ENCODE measurements at places on chromosomes 4 and X.

DNA sequence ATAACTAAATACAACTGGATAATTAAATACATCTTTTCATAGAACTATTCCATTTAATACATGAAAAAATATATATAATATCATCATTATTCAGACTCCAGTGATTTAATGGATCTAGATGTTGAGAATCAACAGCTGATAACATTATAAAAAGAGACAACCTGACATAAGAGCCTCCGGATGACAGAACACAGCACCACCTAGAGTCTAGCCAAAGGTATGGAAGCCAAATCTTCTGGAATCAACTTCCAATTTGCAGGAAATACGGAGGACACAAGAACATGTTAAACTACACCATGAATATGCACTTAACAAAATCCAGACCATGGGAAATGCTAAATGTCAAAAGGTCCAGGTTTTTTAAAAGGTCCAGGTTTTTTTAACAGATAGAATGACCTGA, 55.0 kb downstream of the LRBA start:
- DNase-seq, result no peak

DNA sequence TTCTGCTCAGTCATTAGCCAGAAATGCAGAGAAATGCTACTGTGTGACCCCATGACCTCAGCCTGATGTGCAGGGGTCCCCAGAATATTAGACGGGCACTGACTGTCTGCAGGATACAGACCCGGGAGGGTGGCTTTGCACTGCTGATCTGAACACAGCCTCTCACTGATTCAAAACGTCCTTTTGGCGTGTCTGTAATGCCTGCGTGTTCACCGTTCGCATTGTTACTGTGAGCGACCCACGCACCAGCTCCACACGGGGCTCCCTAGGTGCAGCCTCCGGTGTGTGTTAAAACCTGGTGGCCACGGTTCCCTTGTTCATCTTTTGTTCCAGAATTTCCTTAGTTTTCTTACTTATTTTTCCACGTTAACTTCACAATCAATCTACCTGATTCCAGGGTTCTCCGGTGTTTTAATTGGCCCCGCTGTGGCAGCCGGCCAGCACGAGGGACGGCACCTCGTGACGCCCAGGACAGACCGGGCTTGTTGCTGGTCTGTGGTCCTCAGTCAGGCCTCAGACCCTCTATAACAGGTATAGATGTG, 32.0 kb upstream of the SPON2 start:
- no peak for DNase-seq

DNA sequence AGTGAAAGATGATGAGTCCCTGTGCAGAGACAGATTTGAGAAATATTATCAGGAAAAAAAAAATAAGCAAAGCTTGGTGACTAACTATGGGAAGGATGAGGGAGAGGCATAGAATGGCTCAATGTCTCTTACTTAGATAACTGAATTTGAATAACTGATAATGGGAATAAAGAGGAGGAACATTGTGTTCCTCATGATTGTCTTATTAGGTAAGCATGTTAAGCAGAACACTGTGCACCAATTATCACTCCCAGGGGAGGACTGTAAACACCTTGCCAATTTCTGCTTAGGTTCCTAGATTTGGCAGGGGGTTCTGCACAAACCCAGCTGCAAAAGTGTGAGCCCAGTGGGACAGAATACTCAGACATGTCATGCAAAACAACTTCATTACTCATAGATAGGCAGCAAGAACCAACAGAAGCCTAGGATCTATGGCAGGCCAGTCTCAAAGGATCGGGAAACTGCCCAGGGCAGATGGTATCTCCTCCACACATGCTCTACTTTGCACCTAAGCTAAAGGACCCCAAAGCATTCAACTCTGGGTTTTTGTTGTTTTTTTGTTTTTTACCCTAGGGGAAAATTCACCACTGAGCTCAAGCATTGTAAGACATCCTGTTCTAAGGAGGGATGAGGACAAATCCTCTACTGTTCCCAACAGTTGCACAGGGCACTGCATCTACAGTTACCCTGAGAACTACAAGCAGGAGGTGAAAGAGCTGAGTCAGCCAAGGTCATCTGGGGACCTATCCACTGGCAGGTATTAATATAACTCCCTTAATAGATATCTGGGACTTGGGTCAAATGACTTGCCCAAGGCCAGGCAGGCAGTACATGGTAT, 907.0 kb downstream of the RAPGEF2 start:
- DNase-seq, result no peak

DNA sequence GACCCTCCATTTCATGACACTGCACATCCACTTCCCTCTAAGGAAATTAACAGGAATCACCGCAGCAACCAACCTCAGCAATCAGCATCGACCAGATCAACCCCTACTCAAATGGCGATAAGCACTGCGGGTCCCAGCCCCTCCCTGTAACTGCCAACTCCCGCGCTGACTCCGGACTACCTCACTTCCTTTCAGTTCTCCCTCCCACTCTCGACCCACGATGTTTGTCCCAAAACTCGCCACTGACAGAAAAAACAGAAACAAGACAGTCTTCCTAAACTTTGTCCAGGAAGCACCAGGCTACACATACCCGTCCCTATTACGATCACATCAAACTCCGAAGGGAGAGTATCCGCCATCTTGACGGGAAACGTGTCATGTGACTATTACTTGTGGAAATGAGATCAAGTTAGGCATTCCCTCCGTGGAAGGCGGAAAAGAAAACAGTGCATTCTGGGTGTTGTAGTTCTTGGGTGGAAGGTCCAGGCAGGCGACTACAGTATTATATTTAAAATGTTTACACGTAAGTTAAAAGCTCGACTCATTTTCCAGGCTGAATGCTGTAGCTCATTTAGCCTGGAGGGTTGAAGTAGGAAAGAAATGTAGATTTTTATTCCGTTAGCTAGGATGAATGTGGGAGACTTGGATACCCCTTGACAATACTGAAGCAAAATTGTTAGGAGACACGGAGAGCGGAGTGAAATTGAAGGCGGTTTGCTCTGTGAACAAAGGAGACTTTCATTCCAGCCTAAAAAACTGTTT, at the start of gene CHM:
Gene CHM (minus strand): TSS at position 385 of the 762 bp plus-strand sequence. CDS start 26 bp downstream, at position 359.
- peak; percentile 82 for DNase-seq

GRCh38 chr4:145843639-145844038, 95.0 kb downstream of the ZNF827 start:
- no peak for DNase-seq

- DNase-seq, result no peak
These were observed 74.1 kb downstream of the EFNB1 start for GRCh38 chrX:68902706-68903504.

- no peak for DNase-seq
These were observed 6.5 kb upstream of the RNF4 start for GRCh38 chr4:2462218-2462991.

- no peak for DNase-seq
These were observed 52.9 kb upstream of the TRPC5OS start for GRCh38 chrX:111823128-111823527.

- no peak for DNase-seq
These were observed 38.4 kb upstream of the PDLIM3 start for GRCh38 chr4:185573651-185574199.

GRCh38 chr4:44493924-44494323, 45.3 kb upstream of the KCTD8 start:
- no peak for DNase-seq

- peak; percentile 70 for DNase-seq
These were observed at the start of gene WDFY3 for GRCh38 chr4:84966382-84967242. WDFY3 (minus strand) TSS chr4:84966690; CDS start chr4:84860591, 106,099 bp downstream.

GRCh38 chrX:118853596-118853995, 30.0 kb downstream of the ZCCHC12 start:
- no peak for DNase-seq

DNA sequence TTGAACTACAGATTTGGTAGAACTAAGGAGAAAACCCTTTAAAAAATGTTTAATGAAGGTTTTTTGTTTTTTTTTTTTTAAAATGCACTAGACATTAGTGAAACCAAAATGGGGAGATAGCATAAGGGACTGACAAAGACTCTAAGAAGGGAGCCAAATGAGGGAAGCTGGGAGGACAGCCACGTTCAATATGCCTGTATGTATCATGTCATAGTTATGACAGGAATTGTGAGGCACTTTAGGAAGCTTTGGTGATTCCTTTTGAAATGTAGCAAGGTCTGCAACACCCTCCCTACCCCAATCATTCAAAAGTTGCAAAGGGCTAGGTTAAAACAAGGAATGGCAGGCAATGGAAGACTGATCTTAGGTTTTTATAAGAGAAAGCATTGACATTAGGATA, 526.0 kb downstream of the TLL1 start:
- no peak for DNase-seq

- DNase-seq, result peak; percentile 0
These were observed 78.6 kb upstream of the MXRA5 start for GRCh38 chrX:3425031-3425430.

GRCh38 chr4:37780444-37781130, 45.9 kb upstream of the PGM2 start:
- no peak for DNase-seq

GRCh38 chr4:82667761-82668480, 106.1 kb upstream of the TMEM150C start:
- no peak for DNase-seq

GRCh38 chrX:16756724-16757123, 29.5 kb upstream of the TXLNG start:
- DNase-seq, result no peak

DNA sequence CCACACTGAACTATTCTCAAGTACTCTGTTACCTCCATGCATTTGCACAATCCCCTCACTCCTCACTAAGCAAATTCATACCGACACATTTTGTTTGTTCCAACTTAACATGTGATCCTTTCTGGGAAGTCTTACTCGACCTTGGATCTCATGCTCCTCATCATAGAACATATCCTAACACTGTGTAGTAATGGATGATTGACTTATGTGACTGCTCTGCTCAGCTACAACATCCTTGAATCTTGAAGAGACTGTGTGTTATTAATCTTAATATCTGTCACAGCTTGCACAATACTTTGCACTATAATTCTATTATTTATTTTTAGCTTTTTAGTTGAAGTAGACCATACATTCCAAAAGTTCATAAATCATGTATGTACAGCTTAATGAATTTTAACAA, 23.9 kb upstream of the TRPC3 start:
- DNase-seq, result no peak

- no peak for DNase-seq
These were observed 114.5 kb upstream of the SLIT2 start for GRCh38 chr4:20137176-20137575.

- DNase-seq, result no peak
These were observed 54.0 kb downstream of the METTL14 start for GRCh38 chr4:118739022-118739713.

- no peak for DNase-seq
These were observed 184.2 kb upstream of the CTSO start for GRCh38 chr4:156137679-156138473.

DNA sequence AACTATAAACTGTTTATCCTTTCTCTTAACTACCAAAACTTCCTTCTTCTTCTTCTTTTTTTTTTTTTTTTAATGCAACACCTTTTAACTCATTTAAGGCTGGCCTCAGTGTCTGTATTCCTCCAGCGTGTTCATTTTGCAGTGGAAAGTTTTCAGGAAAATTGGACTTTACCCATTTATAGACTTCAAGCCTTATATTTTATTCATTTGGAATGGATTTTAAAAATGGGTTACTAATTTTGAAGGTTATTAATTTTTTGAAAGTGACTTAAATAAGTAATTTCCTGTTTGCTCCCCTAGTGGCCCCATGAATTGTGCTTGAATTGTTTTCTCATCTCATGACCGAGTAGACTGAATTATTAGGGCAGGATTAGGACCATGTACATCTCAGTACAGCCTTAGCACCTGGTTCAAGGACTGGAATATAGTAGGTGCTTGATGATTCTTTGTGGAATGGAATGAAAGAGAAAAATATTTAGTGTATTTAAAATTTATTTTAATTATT, 282.7 kb downstream of the ANKRD50 start:
- DNase-seq, result no peak

DNA sequence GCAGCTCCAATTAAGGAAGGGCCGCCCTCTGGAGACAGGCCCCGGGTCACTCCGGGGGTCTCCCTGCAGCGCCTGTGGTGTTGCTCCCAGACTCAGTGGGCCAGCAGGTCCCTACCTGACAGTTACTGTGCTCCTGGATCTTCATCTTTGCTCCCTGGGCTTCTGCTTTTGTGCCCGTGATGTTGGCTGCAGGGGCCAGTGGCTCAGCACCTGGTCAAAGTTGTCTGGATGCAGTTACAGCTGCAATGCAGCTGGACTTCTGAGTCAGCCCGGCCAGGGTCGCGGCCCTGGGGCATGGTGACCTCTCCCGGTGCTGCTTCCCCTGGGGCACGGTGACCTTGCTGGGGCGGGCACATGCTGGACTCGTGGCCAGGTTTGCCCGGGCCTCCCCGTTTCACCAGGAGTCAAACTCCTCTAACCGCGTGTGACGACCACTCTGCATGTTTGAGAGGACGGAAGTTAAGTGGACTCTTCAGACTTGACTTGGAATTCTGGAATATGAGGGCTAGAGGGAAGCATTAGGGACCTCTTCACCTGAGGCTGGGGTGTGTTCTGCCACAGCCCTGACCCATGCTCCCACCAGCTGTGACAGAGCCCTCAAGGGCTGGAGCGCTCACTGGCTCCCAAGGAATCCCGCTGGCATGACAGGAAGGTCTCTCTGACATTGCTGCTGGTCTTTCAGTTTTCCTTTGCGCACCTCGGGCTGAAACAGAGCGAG, 3.7 kb downstream of the CTAG2 start:
- no peak for DNase-seq

DNA sequence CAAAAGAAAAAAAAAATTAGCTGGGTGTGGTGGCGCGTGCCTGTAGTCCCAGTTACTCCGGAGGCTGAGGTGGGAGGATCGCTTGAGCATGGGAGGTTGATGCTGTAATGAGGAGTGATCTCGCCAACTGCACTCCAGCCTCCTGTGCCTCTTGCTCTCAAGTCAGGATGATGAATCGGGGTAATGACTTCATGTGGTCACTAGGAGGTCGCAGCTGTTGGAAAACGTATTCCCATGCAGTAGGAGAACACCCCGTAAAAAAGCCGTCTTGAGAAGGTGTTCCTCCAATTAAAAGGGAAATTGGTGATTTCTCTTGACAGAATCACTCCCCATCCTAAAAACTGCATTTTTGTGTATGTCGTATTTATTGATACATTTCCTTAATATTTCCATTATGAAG, 2.2 kb downstream of the CCNB3 start:
- DNase-seq, result no peak

- DNase-seq, result no peak
These were observed 81.9 kb downstream of the JADE3 start for GRCh38 chrX:46994096-46994495.

GRCh38 chr4:156865451-156865850, 106.1 kb downstream of the PDGFC start:
- DNase-seq, result no peak

DNA sequence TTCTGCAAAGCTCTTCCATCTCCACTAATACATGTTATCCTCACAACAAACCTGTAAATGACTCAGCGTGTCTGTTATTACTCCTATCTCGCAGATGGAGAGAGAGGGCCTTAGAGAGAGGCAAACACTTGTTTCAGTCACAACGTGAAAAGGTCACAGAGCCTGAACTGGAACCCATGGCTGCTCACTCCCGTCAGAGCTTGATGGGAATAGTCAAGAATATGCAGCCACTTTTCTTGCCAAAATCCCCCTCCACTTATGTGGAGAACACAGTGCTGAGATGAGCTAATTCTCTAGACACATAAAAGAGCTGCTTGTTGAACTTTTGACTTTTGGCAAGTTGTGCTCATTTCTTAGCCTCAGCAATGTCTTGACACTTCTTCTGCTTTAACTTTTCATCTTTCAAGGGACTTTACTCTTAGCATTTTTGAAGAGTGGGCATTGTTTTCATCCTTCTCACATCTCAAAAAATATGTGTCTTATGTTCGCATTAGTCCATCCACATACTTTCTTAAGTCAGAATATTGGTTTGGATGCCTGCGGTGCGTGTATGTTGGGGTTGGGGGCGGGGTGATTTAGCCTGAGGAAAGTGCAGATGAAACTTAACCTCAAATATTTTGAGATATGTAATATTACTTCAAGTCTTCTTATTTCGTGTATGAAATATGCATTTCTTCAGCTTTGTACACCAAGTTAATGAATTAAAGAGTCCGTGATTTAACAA, 69.2 kb downstream of the SYNPO2 start:
- no peak for DNase-seq
